ENCODE measurements at places on chromosomes 12 and 14.

DNA sequence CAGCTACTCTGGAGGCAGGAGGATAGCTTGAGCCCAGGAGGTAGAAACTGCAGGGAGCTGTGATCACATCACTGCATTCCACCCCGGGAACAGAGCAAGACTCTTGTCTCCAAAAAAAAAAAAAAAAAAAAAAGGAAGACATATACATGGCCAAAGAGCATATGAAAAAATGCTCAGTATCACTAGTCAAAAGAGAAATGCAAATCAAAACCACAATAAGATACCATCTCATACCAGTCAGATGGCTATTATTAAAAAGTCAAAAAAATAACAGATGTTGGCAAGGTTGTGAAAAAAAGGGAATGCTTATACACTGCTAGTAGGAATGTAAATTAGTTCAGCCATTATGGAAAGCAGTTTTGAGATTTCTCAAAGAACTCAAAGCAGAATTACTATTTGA is 174.8 kb upstream of the ATF7IP start:
- no peak for DNase-seq

GRCh38 chr12:58425481-58426392 is 484.4 kb downstream of the ATP23 start:
- DNase-seq: no peak

- no peak for DNase-seq
These were observed 210.1 kb upstream of the TBX3 start for GRCh38 chr12:114894076-114894475.

DNA sequence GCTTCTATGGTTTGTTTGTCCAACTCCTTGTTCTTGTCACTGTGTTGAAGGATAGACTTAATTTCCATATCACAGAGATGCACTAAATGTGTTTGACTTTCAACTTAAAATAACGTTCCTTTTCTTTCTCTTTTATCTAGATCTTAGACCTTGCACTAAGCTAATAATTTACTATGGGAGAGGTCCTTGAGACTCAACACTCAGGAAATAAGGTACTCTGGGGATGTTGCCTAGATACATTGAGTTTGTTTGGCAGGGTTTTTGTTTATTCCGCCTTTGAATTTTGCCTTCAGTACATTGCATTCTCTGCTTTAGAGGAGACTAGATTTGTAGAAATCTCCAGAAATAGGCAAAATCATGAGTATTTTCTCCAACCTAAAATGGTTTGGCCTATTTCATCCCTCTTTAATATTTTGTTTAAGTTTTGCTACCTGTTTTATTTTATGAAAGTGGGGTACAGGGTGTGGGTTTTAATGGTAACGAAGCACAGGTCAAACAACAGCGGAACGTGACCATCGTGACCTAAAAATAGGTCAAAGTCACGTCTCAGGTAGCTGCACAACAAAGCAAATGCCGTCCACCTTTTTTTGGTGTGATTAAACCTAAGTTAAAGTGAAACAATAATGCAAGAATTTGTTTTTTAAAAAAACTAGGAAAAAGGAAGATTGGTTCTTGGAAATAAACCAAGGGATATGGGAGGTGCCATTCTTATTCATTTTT is 115.3 kb upstream of the CPSF6 start:
- no peak for DNase-seq

DNA sequence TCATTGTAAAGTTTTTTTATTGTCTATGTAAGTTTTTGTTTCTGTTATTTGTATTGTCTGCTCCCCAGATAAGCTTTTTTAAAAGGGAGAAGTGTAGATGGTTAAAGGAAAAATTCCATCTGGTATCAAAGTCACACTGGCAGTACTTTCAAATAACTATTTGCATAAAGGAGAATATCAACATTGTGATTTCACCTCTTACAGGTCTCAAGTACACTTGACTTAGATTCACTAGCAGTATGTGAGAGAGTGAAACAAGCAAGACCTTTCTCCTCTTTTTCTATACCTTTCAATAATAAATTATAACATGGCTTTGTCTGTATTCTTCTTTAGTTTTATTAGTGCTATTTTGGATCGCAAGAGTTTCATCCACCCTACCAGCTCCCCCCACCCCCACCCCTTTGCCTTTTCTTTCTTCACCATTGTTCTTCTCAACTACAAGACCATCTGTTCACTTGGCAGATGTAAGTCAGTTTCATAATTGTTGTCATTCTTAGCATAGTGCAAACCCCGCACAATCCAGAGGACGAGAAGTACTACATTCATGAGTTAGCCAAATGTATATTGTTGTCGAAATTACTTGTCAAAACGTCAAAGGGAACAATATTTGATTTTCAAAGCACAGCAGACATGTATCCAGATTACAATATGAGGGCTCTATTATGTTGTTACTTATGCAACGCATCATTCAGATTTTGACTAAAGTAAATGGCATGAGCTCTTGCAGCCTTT is 602.7 kb upstream of the FLRT2 start:
- DNase-seq: no peak

DNA sequence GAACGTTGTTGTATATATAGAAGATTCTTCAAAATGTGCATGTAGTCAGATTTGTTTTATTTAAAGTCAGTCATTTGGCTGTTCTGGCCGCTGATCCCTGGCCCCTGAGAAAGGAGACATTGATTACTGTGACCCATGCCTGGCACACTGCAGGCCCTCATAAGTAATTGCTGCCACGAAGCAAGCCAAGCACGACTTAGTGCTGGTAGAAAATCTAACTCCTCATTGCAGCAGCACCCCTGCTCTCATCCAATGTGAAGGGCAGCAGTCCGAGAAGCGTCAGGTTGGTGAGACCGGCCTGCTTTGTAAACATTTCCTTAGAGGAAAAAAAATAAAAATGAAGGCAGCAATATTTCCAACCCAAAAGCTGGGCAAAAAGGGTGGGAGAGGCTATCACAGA is 22.8 kb upstream of the TMTC2 start:
- DNase-seq: no peak

DNA sequence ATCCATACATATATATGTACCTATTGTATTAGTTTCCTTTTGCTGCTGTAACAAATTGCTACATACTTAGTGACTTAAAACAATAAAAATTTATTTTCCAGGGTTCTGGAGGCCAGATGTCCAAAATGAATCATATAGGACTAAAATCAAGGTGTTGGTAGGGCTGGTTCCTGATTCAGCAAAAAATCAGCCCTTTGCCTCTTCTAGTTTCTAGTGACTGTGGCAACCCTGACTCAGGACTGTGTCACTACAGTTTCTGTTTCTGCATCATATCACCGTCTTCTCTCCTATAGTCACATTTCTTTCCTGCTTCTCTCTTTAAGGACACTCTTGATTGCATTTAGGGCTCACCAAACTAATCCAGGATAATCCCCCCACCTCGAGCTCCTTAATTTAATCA is 386.3 kb upstream of the TBX3 start:
- no peak for DNase-seq

GRCh38 chr14:98633380-98633779 is 638.6 kb downstream of the BCL11B start:
- no peak for DNase-seq

Data from NCI-H1048 (cell line).